ENCODE measurements at places on chromosomes 7 and 10.
A peak's percentile ranks its signal among the peaks of the same experiment; 100 is the strongest.

GRCh38 chr10:79241990-79242619 is 105.2 kb upstream of the PPIF start:
- no peak for DNase-seq

- no peak for DNase-seq
Observed at GRCh38 chr7:21579341-21580072, 36.7 kb downstream of the DNAH11 start.

DNA sequence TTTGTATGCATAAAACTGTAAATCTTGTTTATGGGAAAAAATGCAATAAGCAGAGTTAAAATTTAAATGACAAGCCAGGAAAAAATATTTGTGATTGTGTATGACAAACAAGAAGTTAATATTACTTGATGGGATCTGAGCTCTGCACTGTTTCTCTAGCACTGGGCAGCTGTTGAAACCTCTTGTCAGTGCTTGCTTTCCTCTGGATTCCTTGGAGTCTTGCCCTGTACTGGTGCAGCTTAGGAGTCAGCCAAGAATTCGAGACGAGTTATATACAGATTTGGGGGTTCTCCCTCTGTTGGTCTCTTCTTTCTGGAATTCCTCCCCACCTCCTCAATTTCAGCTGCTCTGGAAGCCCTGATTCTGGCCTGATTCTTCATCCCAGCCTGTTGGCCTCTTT is 24.3 kb upstream of the OPN4 start:
- no peak for DNase-seq

DNA sequence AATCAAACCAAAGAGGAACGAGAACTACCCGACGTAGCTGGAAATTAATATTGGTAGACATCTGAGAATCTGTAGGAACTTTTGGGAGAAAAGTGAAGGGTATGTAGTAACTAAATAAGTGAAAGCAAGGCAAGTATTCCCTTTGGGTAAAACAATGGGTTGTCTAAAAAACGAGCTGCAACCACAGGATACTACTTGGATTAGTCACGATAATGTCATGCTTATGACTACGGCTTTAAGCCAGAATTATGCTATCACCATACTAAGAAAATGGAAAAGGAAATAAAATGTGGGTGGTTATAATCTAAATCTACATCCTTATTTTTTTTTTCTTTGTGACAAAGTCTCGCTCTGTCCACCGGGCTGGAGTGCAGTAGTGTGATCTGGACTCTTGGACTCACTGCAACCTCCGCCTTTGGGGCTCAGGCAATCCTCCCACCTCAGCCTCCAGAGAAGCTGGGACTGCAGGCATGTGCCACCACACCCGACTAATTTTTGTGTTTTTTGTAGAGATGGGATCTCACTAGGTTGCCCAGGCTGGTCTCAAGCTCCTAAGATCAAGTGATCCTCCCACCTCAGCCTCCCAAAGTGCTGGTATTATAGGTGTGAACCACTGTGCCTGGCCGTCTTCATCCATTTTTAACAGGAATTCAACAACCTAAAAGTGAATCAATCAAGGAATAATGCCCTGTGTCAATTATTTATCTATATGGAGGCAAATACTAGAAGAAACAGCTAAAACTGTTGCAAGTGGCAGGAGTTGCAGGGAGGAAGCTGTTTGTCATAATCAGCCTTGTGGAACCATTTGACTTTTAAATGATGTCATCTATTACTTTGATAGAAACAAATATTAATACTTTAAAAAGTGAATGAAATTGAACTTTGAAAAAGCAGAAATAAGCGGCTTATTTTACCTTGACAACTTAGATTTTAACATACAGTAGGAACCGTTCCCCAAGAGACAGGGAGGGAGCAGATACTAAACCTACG is 189.3 kb downstream of the PRPF18 start:
- no peak for DNase-seq

DNA sequence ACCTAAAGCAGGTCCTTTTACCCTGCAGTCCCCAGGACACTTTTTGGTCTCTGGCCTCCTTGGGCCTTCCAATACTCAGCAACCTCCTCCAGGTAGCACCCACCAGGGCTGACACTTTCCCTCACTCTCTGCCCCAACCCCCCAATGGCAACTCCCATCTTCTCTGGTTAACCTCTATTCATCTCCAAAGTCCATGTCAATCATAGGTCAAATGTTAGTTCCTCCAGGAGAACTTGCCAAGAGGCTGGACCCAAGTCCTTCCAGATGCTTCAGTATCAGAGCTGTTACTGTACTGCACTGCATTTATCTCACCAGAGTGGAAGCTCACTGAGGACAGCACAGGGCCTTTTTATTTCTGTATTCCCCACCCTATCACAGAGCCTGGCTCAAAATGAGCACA is 295.0 kb upstream of the KLF14 start:
- no peak for DNase-seq

DNA sequence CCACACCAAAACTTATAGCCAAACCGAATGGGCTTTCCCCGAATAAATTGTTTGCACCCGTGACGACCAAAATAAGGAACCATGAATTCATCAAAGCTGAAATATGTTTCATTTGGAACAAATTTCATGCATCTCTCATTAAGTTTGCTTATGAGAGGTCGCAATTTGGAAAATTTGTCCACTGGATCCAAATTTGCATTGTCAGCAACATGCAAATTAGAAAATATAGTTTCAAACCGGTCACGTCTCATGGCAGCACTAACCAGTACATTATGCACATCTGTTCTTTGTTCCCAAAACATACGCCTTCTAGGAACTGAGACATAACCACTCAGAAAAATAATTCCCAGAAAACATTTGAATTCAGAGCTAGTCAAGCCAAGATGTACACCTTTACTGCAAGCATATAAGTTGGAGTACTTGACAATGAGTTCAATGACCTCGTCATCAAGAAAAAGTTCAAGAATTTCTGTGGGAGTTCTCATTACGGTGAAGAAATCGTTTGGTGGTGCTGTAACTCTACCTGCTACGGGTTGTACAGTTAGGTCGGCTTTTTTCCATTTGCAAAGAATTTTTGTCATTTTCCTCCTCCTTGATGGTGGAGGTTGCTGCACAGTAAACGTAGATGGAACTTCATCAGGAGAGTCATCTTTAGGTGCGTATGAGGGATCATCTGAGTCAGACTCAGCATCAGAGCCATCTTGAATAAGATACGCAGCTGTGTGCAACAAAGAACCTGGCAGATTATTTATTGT is 22.5 kb downstream of the ERCC6 start:
- no peak for DNase-seq

DNA sequence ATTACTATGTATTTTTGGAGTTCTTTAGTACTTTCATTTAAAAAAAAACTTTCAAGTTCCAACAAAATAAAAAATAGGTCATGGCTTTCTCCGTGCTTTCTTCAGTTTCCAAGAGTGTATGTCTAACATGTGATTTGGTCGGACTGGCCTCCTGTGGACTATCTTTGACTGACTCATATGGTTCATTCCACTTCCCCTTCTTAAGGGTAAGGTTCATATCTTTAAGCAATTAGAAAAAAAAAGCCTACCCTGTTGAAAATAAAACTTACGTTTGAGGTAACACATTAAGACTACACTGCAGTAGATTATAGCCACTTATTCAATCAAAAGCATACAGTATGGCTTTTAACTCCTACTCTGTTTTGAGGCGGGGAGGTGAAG is 112.8 kb upstream of the AHR start:
- DNase-seq = peak; percentile 53

- DNase-seq = no peak
Observed at GRCh38 chr7:1882451-1882850, 212.4 kb downstream of the ELFN1 start.

- DNase-seq = no peak
Observed at GRCh38 chr7:79282070-79282694, 171.3 kb downstream of the MAGI2 start.

DNA sequence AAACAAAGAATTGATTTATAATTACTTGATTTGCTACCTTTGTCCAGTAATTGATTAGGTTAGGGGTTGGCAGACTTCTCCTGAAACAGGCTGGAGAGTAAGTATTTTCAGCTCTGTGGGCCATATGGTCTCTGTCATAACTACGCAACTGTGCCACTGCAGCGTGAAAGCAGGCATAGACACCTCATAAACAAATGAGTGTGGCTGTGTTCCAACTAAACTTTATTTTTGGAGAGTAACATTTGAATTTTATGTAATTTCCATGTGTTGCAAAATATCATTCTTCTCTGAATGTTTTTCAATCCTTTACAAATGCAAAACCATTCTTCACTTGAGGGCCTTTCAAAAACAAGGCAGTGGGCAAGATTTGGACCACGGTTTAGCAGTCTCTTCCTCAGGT is 76.9 kb downstream of the GALNT17 start:
- no peak for DNase-seq

GRCh38 chr7:43735802-43736603 is 6.7 kb upstream of the COA1 start:
- no peak for DNase-seq

- no peak for DNase-seq
Observed at GRCh38 chr7:66671034-66671433, 42.4 kb downstream of the KCTD7 start.

DNA sequence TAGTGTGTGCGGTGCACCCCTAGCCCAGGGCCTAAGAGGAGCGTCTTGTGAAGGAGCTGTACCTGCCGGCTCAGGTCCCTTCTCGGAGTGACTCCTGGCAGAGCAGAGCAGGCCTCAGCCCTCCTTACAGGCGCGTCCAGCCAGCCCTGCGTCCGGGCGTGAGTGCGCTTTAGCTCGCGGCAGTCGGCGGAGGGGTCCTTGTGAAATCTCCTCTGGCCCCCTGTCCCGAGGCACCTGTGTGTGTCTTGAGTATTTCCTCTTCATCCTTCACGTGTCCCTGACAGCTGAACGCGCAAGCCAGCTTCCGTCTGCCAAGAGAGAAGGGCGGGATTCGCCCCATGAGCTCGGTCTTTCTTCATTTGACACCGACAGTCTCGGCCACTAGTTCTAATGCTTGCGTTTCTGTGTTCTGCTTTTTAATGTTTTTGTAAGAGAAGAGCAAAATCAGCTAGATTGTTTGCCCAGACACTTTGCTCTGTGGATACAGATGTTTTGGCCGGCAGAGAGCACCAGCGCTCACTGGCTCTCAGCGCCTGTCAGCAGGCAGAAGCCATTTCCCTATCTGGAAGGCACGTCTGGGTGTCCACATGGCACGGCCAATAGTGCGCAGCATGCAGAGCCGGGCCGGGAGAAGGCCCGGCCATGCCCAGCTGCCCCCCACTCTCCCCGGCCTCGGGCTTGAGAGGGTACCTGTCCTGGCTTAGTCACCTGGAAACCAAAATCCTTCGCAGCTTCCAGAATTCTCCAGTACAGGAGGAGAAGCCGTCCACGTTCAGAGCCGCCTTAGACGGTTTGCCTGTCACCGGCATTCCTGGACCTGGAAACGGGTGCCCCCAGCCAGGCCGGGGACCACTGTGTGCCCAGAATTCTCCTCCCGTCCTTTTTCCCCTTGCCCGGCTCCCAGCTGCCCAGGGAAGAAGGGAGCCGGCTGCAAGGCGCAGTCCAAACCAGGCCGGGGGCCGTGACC is 7.0 kb downstream of the GET4 start:
- no peak for DNase-seq

- DNase-seq = no peak
Observed at GRCh38 chr7:42214060-42214679, 22.8 kb downstream of the GLI3 start.

DNA sequence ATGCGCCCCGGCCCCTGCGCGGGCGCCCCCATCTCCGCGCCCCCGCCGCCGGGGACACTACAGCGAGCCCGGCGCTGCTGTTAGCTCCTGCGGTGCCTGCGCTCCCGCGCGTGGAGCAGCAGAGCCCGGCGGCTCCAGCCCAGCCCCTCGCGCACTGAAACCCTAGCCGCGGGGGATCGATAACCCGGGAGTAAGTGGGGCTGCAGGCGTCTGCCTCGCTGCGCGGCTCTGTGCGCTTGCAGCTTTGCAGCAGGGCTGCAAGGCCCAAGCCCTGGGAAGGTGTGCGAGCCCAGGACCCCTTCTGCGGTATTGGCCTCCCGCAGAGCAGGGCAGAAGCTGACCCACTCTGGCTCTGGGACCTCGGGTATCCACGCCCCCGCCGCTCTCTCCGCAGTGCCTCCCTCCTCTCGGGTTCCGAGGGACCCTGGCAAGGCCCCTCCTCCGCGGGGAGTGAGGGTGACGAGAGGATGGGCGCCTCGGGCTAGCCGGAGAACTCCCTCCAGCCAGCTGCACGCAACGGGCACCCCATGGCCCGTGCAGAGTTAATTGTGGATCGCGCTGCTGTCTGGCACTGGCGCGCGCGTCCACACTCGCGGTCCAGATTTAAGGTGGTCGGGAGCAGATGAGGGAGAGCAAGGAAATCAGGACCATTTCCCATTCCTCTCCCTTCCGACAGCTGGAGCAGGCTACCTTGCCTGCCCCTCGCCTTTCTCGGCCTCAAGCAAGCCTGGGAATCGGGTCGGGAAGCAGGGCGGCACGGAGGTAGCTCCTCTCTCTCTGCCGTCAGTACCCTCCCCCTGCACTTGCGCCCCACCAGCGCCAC is 2.1 kb downstream of the SHH start:
- no peak for DNase-seq

- no peak for DNase-seq
Observed at GRCh38 chr10:87775766-87776165, 42.3 kb downstream of the ATAD1 start.

DNA sequence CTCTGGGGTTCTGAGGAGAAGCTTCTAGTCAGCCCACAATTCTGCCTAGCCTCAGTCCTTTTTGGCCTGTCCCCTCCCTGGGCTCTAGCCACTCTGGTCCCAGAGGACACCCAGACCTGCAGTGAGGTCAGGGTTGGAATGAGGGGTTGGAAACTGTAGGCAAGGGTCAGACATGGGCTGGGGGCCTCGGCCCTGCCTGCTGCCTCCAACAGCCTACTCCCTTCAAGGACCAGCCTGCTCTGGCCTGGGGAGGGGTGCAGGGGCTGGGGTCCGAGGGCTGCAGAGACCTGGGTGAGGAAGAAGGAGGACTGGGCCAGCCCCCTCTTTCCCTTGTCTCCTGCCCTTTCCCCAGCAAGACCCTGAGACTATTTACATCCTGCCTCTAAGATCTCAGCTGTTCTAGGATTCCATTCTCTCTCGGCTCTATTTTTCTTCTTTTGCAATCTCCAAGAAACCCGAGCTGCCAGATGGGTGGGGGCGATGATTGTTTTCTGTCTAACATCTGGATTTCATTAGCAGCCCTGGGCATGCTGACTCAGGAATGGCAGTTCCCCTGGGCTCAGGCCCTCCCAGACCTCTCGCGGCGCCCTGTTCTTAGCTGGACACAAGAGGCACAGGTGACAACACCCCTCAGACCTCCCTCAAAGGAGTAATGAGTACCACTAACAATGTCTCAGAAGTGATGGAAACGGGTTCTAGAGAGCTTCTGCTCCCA is 23.1 kb downstream of the ZCCHC24 start:
- DNase-seq = no peak

- no peak for DNase-seq
Observed at GRCh38 chr10:77110757-77111156, 526.9 kb downstream of the KCNMA1 start.
